ENCODE measurements at places on chromosomes 3 and 15.
A peak's percentile ranks its signal among the peaks of the same experiment; 100 is the strongest.

GRCh38 chr3:149564079-149564478 is 89.6 kb downstream of the TM4SF4 start:
- no peak for DNase-seq

DNA sequence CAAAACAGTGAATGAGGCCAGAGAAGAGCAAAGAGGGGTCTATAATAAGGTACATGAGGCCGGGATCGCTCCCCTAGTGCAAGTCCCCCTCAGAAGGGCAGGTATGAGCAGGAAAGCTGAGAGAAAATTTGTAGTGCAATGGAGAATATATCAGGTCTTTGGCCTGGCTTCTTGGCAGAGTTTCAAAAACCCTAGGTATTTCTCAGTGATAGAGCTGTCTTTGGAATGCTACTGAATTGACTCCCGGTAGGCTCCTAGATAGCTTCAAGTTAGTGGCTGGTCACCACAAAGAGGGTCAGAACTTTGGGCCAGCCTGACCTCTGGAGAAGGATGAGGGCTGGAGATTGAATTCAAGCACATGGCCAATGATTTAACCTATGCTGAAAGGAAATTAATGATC is 30.6 kb upstream of the OXTR start:
- no peak for DNase-seq

DNA sequence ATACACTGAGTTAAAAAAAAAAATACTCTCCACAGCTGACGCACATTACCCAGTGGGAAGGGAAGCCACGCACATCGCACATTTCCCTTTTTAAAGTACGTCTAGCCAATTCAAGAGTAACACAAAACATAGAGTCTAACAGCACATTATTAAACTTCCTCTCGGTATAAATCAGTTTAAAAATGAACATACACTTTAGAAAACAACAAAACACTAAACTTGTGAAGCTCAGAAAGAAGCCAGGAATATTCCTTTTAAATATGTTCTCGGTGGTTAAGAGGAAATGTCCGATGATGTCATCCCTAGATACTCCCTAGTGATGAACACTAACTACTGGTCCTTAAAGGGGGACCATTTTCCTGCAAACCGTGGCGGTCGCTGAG is 721 bp downstream of the MYEF2 start:
- DNase-seq = no peak

- DNase-seq = no peak
Observed at GRCh38 chr3:15271785-15272381, 60.5 kb downstream of the SH3BP5 start.

GRCh38 chr15:70016511-70016994 is 81.2 kb downstream of the TLE3 start:
- DNase-seq = no peak

- DNase-seq = no peak
Observed at GRCh38 chr15:31447931-31448634, 121.4 kb downstream of the KLF13 start.

DNA sequence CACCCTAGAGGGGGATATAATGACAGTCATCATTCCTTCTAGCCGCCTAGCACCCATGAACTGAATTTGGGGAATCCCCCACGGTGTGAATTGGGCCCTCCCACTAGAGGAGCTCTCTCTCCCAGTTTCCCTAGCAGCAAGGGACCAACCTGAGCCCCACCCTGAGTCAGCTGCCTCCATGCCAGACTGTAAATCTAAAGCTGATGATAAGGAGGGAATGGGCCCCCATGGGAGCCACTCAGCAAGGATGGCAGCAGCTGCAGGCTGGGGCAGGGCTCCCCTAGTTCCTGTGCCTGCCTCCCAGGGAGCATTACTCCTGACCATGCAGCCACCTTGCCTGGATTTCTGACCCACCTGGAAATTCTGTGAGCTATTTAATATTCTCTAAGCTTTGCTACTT is 57.0 kb upstream of the PXYLP1 start:
- DNase-seq = no peak

- peak; percentile 75 for DNase-seq
Observed at GRCh38 chr15:67838789-67839332, 984 bp downstream of the RNU6-1 start.

- DNase-seq = no peak
Observed at GRCh38 chr3:182782149-182782548, 11.2 kb upstream of the ATP11B start.

GRCh38 chr15:29123991-29124390 is 145.6 kb downstream of the NSMCE3 start:
- DNase-seq = no peak

GRCh38 chr3:138941259-138941885 is 5.6 kb downstream of the FOXL2 start:
- DNase-seq = peak; percentile 52

DNA sequence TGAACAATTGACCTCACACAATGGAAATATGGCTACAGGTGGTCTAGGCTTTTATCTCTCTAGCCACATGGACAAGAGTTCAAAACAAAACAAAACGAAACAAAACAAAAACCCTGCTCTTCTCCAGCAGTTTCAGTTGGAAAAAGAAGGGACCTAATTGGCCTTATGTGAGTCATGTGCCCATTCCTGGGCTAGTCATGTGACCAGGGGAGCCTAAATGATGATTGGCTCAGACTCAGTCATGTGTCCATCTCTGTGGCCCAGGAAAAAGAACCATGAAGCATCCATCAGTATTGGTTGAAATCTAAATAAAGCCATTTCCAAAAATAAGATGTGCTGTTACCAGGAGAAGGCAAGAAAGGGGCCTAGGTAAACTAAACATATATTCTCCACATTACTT is 96.8 kb downstream of the ANXA2 start:
- no peak for DNase-seq

DNA sequence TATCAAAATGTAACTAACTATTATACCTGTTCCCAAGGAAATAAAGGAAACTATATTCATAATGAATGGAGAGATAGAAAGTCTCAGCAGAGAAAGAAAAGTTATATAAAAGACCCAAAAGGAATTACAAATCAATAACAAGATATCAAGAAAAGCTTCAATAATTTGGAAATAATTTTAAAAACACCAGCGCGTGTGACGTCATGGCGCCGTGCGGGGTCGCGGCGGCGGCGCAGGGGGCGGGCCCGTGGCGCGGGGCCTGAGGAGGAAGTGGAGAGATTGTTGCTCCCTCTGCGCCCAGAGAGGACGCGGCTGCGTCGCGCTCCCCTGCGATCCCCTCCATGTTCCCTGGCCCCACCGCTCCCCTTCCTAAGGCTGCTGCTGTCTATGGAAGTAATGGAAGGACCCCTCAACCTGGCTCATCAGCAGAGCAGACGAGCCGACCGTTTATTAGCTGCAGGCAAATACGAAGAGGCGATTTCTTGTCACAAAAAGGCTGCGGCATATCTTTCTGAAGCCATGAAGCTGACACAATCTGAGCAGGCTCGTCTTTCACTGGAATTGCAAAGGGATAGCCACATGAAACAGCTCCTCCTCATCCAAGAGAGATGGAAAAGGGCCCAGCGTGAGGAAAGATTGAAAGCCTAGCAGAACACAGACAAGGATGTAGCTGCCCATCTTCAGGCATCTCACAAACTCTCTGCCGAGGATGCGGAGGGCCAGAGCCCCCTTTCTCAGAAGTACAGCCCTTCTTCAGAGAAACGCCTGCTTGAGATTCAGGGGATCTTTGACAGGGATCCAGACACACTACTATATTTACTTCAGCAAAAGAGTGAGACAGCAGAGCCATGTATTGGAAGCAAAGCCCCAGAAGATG is 4.1 kb downstream of the XCR1 start:
- no peak for DNase-seq

GRCh38 chr3:172132159-172132586 is 92.8 kb downstream of the FNDC3B start:
- no peak for DNase-seq

DNA sequence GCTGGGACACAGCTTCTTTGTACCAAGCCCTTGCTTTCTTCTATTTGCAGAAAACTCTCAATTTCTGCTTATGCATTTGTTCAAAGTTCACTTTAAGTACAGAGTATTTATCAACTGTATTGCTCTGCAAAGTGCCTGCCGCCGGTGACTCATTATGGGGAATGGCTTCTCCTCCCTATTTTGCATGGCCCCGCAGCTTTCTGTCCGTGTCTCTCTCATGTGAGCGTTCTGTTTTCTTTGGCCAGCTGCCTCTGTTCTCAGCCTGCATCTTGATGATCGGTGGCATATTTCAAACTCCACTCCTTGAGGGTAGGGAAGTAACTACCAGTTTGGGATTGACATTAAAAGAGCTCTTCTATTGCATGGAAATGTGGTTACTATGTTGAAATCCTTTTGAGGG is 28.6 kb upstream of the ST8SIA2 start:
- no peak for DNase-seq

GRCh38 chr3:107452436-107452835 is 70.3 kb upstream of the BBX start:
- DNase-seq = no peak

DNA sequence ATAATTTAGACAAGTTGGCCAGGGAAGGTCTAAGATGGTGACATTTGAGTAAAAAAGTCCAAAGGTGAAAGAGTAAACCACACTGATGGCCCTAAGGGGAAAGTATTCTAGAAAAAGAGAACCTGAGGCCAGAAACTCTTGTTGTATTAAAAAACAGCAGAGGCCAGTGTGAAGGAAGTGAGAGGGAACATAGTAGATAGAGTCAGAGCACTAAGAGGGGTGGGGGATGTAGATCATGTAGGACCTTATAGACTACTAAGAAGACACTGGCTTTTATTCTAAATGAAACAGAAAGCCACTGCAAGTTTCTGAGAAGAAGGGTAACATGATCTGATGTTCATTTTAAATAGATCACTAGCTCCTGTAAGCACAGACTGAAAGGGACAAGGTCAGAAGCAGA is 14.5 kb downstream of the POLQ start:
- no peak for DNase-seq

DNA sequence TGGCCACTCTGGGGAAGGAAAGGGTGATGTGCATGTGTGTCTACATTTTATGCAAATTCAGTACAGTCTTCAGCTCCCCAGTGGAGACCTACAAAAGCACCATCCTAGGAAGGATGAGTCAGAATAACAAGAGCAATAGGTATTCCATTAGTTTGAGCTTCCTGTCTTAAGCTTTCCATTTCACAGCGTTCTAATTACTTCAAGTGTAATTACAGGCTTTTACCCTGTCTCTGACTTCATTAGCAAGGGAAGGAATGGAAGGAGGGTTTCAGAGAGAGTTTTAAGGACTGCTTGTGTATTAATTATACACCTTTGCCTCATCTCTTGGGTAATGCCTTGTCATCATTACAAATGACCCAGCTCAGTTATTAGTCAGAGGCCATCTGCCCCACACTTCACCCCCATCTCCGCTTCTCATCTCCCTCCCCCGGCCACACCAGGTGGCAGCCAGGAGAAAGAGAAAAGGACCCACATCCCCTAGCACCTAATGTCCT is 202.8 kb upstream of the MRPL3 start:
- DNase-seq = no peak

- no peak for DNase-seq
Observed at GRCh38 chr3:136381051-136381450, 130.9 kb downstream of the PCCB start.

GRCh38 chr15:68277603-68278344 is at the start of gene FEM1B:
FEM1B (plus strand) TSS chr15:68277745; CDS start chr15:68278418, 673 bp downstream.
- peak; percentile 92 for DNase-seq

GRCh38 chr3:126373682-126374601 is 16.7 kb upstream of the KLF15 start:
- no peak for DNase-seq

DNA sequence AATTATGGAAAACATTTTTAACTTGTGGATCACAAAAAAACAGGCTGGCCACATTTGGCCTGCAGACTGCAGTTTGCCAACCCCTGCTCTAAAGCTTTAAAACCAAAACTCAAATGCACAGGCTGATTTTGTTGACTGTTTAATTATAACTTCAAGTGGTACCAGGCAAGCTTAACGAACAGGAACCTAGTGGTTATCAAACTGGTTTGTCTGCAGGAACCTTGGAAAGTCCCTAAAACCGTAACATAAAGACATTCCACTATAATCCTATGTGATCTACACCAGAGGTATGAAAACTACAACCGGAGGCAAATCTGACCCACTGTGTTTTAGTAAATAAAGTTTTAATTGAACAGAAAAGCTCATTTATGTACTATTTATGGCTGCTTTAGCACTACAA is 52.4 kb downstream of the TBL1XR1 start:
- DNase-seq = no peak

DNA sequence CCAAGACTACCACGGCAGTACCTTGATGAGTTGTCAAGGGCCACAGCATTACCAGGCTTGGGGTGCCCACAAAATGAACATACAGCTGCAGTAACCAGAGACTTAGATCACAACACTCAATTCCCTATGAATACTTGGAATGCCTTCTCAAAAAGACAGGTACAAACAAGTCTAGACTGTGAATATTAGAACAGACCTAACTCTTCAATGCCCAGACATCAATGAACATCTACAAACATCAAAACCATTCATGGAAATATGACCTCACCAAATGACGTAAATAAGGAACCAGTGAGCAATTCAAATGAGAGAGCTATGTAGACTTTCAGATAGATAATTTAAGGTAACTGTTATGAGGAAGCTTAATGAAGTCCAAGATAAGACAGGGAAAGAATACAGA is 185.1 kb upstream of the POU1F1 start:
- DNase-seq = no peak

DNA sequence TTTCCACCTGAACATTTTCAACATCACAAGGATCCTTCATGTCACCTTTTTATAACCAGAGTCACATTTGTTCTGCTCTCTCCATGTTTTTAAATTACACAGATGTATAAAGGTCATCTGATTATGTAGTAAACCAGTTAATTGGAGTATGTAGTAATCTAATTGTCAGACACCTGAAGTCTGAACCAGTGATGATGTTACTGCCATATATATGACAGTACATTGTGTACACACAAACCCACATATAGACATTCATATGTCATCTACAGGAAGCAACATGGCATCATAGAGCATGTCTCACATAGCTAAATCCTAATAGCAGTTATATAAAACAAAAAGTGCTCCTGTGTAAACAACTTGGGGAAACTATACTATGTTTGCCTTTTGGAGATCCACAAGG is 95.9 kb upstream of the PRR23C start:
- no peak for DNase-seq

- peak; percentile 73 for DNase-seq
Observed at GRCh38 chr15:100873029-100873677, 6.5 kb upstream of the ALDH1A3 start.

DNA sequence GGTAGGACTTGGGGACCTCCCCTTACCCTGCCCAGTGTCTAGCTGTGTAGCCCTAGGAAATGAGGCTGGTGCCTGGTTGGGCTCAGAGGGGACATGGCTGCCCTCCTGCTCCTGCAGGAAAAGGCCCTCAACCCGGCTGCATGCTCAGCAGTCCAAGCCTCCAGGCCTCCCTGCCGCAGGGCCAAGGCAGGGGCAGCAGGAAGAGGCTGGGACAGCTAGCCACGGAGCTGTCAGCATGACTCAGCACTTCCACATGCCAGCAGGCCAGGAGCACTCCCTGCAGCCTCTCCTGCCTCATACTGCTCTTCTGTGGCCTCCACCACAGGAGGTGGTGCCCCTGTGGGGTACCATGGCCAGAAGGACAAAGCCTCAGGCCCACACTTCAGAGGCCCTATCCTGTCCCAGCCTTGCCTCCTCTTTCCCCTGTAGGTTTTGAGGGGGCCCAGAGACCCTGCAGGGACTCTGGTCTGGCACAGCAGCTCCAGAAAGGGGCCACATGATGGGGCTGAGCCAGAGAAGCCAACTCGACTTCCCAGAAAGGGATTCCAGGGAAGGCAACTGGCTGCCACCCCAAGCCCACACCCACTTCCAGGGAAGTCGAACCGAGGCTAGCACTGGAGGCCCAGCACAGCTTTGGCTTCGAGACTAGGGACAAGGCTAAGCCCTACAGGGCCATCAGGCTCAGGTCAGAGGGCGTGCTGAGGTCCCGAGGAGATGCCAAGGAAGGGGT is 19.5 kb downstream of the TKT start:
- DNase-seq = peak; percentile 73

- DNase-seq = no peak
Observed at GRCh38 chr15:84649706-84650105, 4.4 kb downstream of the WDR73 start.
